Activated naive CD8-positive, alpha-beta T cell treated with anti-CD3 and anti-CD28 coated beads, Interleukin-2, amount 50 U/mL, for 16 hours (primary cell): ENCODE measurements at places on chromosomes 11 and 22.

DNA sequence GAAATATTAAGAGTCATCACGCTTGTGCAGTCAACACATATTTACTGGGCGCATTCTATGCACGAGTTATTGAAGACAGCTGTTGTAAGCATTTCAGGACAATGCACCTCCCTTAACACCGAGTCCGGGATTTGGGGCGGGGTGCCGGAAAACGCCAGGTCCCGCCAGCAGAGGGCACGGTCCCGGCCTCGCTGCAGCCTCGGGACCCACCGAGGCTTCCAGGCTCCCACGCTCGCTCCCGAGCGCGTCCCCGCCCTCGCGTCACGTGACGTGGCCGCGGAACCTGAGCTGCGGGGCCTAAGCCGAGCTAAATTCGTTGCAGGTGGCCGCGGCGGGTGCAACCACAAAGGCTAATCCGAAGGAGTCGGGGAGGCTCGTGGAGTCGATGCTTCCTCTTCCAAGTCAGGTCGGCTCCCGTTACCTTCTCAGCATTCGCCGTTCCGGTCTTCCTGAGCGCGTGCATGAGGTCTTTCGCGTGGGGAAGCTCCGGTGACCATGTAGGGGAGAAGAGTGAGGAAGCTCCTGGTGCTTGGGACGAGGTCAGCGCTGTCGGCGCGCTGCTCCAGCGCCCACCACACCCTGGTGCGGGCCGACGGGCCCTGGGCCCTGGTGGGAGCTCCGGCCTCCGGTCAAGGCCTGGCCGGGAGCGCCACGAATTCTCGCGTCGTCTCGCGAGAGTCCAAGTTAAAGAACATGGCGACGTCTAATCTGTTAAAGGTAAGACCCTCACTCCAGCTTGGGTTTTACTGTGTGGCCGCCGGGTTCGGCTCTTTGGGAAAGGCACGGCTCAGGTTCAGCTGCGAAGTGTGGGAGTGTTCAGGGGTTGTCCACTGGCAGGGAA is at the start of gene CUL5:
Gene CUL5 (plus strand): TSS at position 243 of the 841 bp plus-strand sequence. CDS start 451 bp downstream, at position 694.
- peak; percentile 75 for DNase-seq

GRCh38 chr11:78341841-78342240 is 75.8 kb downstream of the GAB2 start:
- DNase-seq: no peak

DNA sequence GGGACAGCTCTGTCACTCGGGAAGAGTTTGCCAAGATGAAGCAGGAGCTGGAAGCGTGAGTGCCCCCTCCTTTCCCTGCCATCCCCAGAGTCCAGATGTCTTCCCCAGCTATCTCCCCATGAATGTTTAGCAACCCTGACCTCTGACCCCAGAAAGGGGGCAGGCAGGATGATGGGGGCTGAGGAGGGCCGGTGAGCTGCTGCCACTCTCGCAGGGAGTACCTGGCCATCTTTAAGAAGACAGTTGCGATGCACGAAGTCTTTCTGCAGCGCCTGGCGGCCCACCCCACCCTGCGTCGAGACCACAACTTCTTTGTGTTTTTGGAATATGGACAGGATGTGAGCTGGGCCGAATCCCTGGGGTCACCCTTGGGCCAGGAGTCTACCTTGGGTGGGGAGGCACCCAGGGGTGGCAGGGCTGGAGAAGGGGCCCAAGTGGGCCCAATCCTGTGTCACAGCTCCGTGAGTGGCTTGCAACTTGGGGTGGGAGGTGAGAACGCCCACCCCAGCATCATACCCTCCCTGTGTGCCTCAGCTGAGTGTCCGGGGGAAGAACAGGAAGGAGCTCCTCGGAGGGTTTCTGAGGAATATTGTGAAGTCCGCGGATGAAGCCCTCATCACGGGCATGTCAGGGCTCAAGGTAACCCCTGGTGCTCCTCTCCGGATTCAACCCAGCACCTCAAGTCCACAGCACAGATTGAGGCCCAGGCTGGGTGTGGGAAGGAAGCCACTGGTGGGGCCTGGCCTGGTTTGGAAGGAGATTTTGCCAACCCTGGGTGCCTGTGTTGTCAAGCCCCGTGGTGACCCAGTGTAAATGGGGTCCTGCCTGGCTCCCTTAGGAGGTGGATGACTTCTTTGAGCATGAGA is 7.5 kb downstream of the CFL1 start:
- no peak for DNase-seq

- DNase-seq: no peak
These were observed 21.8 kb upstream of the RASD2 start for GRCh38 chr22:35518811-35519210.

DNA sequence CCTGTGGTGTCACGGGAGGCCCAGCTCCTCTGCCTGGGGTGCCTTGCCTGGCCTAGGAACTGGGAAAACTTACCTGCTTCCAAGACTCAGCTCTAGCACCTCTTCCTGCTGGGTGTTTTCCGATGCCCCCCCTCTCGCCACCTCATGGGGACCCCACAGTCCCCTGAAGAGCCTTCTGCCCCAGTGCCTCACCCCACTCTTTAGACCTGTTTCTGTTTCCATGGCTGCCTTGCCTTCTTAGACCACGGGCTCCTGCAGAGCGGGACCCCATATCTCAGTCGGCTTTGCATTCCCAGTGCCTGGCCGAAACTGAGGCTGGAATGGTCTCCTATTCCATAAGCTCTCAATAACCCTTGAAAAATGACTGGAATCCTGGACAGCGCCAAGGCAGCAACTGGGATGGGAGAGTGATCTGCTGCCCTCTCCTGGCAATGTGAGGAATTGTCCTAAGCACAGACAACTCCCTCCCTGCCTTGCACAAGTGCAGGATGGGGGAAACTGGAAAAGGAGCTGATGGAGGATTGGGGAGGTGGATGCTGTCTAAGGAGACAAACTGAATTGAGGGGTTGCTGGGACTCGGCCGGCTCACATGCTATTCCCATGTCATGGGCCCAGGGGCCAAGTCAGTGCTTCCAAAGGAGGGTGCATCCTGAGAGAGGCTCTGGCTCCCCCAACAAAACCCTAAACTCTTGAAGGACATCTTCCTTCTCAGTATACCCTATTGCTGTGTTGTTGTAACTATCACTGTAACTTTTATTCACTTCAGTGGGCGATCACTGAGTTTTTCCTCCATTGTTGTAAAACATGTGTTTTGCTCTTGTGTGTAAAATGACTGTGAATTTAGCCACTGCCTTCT is 26.6 kb upstream of the IL17RA start:
- no peak for DNase-seq

GRCh38 chr11:19499026-19499669 is 213.5 kb upstream of the NAV2 start:
- DNase-seq: no peak

DNA sequence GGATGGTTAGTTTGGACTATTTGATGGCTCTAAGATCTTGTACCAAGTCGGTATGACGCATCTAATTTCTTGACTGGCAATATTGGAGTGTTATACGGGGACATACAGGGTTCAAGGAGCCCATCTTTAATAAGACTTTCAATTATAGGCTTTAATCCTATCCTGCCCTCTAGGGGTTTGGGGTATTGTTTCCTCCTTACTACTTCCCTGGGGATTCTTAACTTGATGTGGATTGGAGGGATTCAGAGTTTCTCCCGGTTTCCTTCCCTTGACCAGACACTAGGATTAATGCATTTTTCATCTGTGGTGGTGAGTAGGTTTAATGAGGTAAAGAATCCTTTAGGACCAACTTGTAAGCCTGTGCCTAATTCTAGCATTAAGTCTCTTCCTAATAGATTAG is 18.8 kb downstream of the CYP2D6 start:
- no peak for DNase-seq

DNA sequence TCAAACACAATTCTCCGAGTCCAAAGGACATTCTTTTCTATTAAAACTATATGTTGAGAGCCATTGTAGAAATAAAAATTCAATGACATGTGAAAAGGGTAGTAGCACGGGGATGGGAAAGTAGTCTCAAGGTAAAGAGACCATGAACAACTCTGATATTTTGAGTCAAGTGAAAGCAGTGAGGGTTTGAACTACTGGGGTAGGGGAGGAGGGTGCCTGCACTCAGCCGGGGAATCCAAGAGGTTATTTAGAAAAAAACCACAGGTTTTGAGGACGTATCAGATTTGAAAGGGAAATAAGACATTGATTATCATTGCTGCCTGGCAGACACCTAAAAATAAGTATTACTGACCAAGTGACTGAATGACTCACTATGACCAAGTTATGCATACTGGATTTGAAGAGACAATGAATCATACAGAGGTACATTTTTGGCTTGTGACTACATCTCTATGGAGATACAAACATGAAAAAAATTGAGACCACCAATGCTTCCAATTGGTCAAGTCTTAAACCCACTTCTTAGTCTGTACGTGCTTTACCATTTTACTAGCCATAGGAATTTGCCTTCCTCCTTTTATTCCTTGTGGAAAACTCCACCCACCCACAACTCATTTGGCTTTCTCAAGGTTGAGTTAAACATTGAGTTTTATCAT is 2.2 kb upstream of the OR52H1 start:
- DNase-seq: no peak
